ENCODE measurements at places on chromosomes 5 and 9. TPM values are rescaled to one million over a fixed set of nuclear protein-coding genes. Genes with fewer than 3 reads are reported as not detected.

DNA sequence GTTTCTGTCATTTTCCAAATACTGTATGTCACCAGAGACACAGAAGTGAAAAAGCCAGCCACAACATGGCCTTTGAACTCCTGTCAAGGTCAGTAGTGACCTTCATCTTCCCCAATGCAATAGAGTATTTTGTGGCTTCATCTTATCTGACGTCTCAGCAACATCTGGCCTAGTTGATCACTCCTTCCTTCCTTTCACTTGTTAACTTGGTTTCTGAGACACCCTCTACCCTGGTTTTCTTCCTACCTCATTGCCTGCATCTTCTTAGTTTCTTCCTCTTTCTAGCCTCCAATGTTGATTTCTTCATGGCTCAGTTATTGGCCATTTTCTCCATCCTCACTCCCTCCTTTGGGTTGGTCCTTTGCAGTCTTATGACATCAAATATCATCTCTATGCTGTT, 36.3 kb downstream of the GLIS3 start:
- no peak for DNase-seq

DNA sequence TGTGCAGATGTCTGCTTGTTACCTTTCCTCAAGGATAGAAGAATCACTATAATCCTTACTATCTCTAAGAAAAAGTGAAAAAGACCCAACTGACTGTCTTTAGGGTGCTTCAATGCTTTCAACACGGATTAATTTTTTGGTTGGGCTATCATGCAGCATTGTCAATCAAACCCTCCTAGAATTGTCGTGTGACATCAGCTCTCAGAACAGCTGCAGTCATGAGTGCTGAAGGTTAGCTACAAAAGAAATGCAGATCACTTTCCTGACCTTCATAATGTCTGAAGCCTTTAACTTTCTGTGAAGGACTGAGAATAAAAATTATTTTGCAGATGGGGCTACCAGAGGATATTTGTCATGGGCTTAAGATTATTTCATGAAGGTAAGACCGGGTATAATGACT, 107.9 kb upstream of the EFNA5 start:
- DNase-seq = no peak

Gene SPEF2
- 11.6 TPM for total RNA-seq

Gene MPDZ
- total RNA-seq = 190 TPM

Gene SREK1
- total RNA-seq = 138 TPM

GRCh38 chr9:74078647-74079046, 418.5 kb upstream of the RORB start:
- DNase-seq = no peak

Gene AGXT2
- total RNA-seq = not detected

DNA sequence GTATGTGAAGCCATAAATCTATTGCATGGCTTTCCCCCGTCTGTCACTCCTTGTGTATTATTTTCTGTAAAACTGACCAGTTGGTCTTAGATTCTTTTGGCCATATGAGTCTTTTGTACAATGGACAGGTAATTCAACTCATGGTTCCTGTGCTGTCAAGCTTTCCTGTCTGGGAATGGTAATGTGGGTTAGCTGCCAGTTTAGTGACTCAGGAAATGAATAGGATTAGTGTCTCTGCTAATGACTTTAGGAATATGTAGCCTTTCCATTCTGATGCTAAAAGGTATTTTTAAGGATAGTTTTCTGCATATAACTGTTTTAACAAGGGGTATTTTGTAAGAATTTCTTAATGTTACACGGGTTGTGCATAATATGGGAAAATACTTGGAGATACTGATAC, 182.7 kb downstream of the PBX3 start:
- no peak for DNase-seq

Gene LIX1
- 12.0 TPM for total RNA-seq

DNA sequence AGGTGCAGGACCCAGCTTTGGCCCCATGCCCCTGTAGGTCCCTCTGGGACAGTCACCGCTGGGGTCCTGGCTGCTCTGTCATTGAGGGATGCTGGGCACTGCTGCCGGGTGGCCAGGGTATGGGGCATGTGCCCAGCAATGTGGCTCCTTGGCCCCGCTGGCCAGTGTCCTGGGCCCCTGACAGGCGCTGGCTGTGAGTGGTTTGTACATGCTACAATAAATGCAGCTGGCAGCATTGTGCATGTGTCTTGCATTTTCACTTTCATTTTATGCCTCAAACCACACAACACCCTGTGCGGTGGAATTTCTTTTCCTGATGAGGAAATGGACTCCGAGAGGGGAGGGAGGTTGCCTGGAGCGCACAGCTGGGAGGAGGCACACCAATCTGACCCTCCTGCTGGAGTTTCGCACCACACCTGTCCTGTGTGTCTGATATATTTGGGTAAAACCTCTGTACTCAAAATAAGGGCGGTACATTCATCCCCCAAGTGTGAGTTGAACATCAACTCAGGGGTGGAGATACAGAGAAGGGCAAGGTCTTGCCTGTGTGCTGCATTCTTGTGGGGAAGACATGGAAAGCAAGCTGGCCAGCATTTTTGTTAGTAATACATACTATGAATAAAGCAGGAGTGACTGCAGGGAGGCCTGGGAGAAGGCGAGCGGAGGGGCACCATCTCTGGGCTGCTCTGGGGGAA, 11.7 kb downstream of the TSPAN17 start:
- DNase-seq = no peak

All from mesothelial cell of epicardium (in vitro differentiated cells).